ENCODE measurements at places on chromosomes 4 and X. TPM values are rescaled to one million over a fixed set of nuclear protein-coding genes. Genes with fewer than 3 reads are reported as not detected.

Gene MAMLD1
- polyA plus RNA-seq = 2.9 TPM

Gene FRG2
- polyA plus RNA-seq = not detected

Gene FGF16
- polyA plus RNA-seq = not detected

Gene ENAM
- polyA plus RNA-seq = 0.20 TPM

Gene MAGEC1
- 22.2 TPM for polyA plus RNA-seq

Gene COX7B2
- not detected for polyA plus RNA-seq

Gene RS1
- not detected for polyA plus RNA-seq

Gene PWWP3B
- not detected for polyA plus RNA-seq

Gene GLRA2
- not detected for polyA plus RNA-seq

Gene CXorf65
- not detected for polyA plus RNA-seq

Gene TMEM184C
- 17.5 TPM for polyA plus RNA-seq

Gene SYN1
- polyA plus RNA-seq = 0.02 TPM

Gene GJB1
- polyA plus RNA-seq = not detected

Gene SORCS2
- 1.6 TPM for polyA plus RNA-seq

Gene RADX
- polyA plus RNA-seq = not detected

Gene FOXR2
- 6.3 TPM for polyA plus RNA-seq

Measured in SK-N-SH (cell line).